Fibroblast of gingiva (primary cell): ENCODE measurements at places on chromosomes 13 and 19.

GRCh38 chr19:17171874-17172273 lies 43.3 kb upstream of the USE1 start:
- DNase-seq, result no peak

GRCh38 chr19:35720163-35720524 lies 2.3 kb downstream of the KMT2B start:
- DNase-seq, result no peak

DNA sequence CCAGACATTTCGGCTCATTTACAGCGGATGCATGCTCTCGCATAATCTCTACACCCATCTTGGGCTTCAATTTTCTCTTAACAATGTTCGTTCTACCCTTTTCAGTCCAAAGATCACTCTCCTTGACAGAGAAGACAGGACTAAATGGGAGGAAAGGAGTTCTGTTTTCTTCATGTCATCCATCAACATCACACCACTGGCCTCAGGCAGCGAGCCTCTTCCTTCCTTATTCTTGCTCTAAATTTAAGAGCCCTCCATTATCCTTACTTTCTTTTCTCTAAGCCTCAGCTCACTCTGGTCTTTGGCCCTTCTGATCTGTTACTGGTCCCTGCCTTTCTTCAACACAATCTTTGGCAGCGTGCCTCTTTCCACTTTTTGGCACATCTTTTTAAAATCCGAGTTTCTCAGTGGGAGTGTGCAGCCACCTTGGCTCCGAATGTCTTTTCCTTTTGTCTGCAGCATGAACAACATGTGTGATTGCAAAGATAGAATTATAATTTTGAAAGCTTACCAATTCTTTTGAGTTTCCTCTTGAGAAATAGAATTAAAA lies 98.7 kb downstream of the FAM216B start:
- no peak for DNase-seq

DNA sequence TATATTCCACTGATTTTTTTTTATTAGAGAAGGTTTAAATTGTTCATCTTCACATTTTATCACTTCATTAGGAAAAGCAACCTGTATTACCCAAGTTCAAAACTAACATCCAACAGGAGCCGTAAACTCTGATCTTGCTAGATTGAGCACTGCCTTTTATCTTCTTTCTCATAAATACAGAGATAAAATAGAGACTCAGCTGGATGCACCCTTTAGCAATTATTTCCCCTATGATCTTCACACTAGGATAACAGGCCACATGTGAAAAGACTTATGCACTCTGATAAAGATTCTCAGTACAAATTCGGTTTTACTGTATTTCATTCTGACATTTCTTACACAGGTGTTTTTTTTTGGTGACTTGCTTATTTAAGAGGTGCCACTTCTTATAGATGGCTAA lies 2438.2 kb upstream of the PCDH20 start:
- no peak for DNase-seq

DNA sequence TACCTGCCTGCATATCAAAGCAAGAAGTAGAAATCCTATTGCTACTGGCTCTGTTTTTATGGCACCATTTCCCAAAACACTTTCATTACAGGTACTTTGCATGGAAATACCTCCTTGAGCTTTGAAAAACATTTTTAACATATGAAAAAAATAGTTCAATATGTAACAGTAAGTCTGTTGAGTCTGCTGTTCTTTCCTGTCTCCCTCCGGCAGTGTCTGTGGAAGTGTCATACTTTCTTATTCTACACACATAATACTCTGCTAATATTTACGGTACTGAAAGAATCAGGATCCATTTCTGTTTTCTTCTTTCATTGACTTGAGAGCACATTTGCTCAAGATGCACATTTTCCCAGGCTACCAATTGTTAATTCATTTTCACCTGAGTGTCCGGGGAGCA lies 8.2 kb upstream of the SERTM1 start:
- DNase-seq, result no peak

- DNase-seq, result no peak
These were observed 109.5 kb downstream of the TM9SF2 start for GRCh38 chr13:99610702-99611289.

GRCh38 chr19:30668521-30669155 lies 296.5 kb downstream of the ZNF536 start:
- no peak for DNase-seq

- DNase-seq, result no peak
These were observed 819.9 kb upstream of the SLITRK1 start for GRCh38 chr13:84702174-84702573.
